ENCODE measurements at places on chromosomes 7 and 10.

DNA sequence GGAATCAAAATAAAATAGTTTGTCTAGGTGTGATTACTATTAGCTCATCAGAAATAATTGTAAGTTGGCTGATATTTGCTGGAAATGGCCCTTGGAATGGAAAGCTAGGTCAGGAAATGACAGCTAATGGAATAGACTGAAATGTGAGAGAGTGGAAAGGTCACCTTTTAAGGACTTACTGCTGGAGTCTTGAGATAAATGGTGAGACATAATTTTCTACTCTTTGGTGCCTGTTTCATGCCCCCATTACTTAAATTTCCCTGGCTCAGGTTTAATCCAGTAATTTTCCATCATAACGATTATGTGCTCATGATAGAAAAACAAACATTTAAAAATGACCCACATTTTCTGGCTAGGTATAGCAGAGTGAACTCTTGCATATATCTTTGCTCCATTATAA, 123.6 kb downstream of the ADAM22 start:
- no peak overlapping the region for H3K4me3 ChIP-seq
- no peaks in the 10 kb centered on the region for H3K4me1 ChIP-seq
- no peaks in the 10 kb centered on the region for H3K36me3 ChIP-seq
- no peaks in the 10 kb centered on the region for H3K27me3 ChIP-seq
- peak overlapping the region; percentile 21 for H3K27ac ChIP-seq

DNA sequence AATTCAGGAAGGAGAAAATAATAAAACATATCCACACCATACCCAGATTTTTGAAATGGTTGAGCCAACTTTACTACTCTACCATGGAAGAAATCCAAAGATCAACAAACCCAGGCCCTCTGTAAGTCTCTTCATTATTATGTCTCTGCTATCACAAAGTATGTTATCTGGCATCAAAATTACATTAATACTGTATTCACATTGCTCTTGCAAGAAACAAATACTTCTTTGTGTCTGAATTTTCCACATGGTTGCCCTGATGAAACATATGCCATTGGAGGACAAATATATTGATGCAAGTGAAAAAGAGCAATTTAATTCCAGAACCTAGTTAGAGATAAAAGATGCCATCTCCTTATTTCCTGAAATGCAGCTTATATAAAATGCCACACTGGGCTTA, 204.0 kb downstream of the FZD1 start:
- no peak for DNase-seq
- no peaks in the 10 kb centered on the region for H3K36me3 ChIP-seq
- H3K4me1 ChIP-seq = no peaks in the 10 kb centered on the region
- H3K27me3 ChIP-seq = no peaks in the 10 kb centered on the region
- H3K4me3 ChIP-seq = no peak overlapping the region

- peaks cover 11% of the 10 kb centered on the region for H3K4me1 ChIP-seq
- H3K27ac ChIP-seq = no peak overlapping the region
- H3K27me3 ChIP-seq = peaks cover 5% of the 10 kb centered on the region
- H3K36me3 ChIP-seq = no peaks in the 10 kb centered on the region
- no peak for DNase-seq
These were observed 60.6 kb upstream of the FRMD4A start for GRCh38 chr10:14391342-14391741.

GRCh38 chr7:138843632-138844580, 45.9 kb upstream of the ATP6V0A4 start:
- H3K4me1 ChIP-seq = no peaks in the 10 kb centered on the region
- H3K36me3 ChIP-seq = no peaks in the 10 kb centered on the region
- DNase-seq = no peak
- H3K27ac ChIP-seq = no peak overlapping the region

- H3K36me3 ChIP-seq = peaks cover 4% of the 10 kb centered on the region
- no peak overlapping the region for H3K4me3 ChIP-seq
- no peaks in the 10 kb centered on the region for H3K4me1 ChIP-seq
- H3K27ac ChIP-seq = no peak overlapping the region
- DNase-seq = no peak
These were observed 30.8 kb downstream of the FKBP6 start for GRCh38 chr7:73358590-73359275.

- no peaks in the 10 kb centered on the region for H3K27me3 ChIP-seq
- no peaks in the 10 kb centered on the region for H3K36me3 ChIP-seq
- no peak for DNase-seq
- no peaks in the 10 kb centered on the region for H3K4me1 ChIP-seq
- no peak overlapping the region for H3K4me3 ChIP-seq
- no peak overlapping the region for H3K27ac ChIP-seq
These were observed 31.6 kb downstream of the USP54 start for GRCh38 chr10:73559590-73559989.

- peaks cover 2% of the 10 kb centered on the region for H3K4me1 ChIP-seq
- H3K4me3 ChIP-seq = no peak overlapping the region
- H3K27me3 ChIP-seq = peaks cover 55% of the 10 kb centered on the region
- DNase-seq = no peak
- H3K36me3 ChIP-seq = no peaks in the 10 kb centered on the region
These were observed 4.3 kb downstream of the VIPR2 start for GRCh38 chr7:159140170-159140910.

DNA sequence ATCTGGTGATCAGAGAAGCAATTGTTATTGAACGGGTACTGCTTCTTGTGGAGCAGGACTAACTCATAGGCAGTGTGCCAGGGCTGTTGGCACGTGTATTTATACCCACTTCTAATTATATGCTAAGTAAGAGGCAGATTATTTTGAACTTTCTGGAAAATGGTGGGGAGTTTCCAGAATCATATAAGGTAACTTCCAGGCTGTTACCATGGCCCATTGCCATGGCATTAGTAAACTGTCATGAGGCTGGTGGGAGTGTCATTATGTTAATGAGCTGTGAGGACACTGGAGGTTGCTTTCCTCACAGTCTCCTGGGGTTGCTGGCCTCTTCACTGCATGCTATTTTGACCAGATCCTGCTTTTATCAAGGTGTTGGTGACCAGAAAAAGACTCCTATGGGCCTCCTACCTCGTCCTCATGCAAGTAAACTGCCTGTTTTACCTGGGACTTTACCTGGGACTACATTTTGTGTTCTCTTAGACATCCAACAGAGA, 122.6 kb downstream of the KCND2 start:
- no peak for DNase-seq
- no peaks in the 10 kb centered on the region for H3K4me1 ChIP-seq
- H3K4me3 ChIP-seq = no peak overlapping the region
- no peaks in the 10 kb centered on the region for H3K36me3 ChIP-seq
- H3K27ac ChIP-seq = no peak overlapping the region

GRCh38 chr7:156179872-156180390, 367.7 kb upstream of the SHH start:
- no peak overlapping the region for H3K27ac ChIP-seq
- peaks cover 20% of the 10 kb centered on the region for H3K27me3 ChIP-seq
- DNase-seq = no peak
- H3K4me1 ChIP-seq = peaks cover 2% of the 10 kb centered on the region

DNA sequence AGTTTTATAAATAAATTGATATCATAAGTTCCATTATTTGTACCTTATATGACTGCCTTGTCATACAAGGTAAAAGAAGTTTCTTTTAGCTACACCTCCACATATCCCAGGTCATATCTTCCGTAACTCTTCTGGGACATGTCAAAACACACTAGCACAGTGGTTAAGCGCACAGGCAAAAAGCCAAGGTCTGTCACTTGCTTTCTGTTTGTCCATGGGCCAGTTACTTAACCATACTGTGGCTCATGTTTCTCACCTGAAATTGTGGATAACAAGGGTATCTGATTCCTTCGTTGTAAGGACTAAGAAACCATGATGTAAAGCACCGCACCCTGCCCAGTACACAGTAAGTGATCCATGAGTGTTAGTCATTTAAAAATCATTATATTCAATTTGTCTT, 56.2 kb downstream of the SEMA3D start:
- H3K4me1 ChIP-seq = no peaks in the 10 kb centered on the region
- no peaks in the 10 kb centered on the region for H3K27me3 ChIP-seq

DNA sequence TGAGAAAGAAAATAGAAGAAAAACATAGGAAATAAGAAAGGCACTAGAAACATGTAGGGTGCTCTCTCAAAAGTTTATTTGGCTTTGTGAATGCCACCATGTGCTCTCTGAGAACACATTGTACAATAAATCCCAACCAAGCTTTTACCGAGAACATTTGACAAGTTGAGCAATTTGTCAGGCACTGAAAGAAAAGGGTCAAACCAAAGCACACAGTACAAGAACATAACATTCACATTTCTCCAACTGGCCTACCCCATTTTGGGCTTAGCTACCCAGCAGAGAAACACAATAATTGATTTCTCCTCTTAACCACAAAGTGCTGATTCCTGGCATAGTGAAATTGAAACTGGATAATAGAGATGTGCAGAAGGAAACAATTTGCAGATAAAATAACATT, 69.2 kb upstream of the SLC39A12 start:
- H3K27ac ChIP-seq = no peak overlapping the region
- H3K4me1 ChIP-seq = no peaks in the 10 kb centered on the region
- no peaks in the 10 kb centered on the region for H3K36me3 ChIP-seq

GRCh38 chr7:2440608-2441245, 35.5 kb downstream of the GRIFIN start:
- H3K27ac ChIP-seq = peak overlapping the region; percentile 8
- peaks cover 6% of the 10 kb centered on the region for H3K4me1 ChIP-seq
- no peak overlapping the region for H3K4me3 ChIP-seq
- no peak for DNase-seq
- H3K27me3 ChIP-seq = no peaks in the 10 kb centered on the region

DNA sequence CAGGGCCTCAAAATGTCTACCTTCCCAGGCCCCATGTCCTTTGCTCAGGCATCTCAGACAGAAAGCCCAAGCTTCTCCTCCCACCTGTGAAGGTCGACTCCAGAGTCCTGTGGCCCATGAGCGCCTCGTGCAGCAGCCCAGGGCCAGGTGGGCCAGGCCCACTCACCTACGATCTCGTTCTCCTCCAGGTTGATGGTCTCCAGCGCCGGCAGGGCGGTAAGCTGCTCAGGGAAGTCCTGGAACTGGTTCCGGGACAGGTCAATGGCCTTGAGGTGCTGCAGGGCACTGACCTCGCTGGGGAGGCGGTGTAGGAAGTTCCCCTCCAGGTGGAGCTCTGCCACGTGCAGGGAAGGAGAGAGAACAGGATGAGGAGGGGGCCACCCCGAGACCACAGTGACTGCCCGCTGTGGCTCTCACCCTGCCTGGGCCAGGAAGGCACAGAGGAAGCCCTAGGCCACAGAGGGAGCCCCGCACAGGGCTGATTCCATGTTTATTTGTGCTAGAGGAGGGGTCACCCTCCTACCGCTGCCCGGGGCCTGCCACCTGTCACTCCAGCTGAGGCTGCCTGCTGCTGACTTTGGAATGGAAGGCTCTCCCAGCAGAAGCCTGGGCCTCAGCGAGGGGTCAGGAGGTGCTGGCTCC, 40.0 kb upstream of the NPFFR1 start:
- no peaks in the 10 kb centered on the region for H3K27me3 ChIP-seq
- DNase-seq = no peak
- H3K4me3 ChIP-seq = peak overlapping the region; percentile 67
- H3K36me3 ChIP-seq = no peaks in the 10 kb centered on the region
- peak overlapping the region; percentile 88 for H3K27ac ChIP-seq

DNA sequence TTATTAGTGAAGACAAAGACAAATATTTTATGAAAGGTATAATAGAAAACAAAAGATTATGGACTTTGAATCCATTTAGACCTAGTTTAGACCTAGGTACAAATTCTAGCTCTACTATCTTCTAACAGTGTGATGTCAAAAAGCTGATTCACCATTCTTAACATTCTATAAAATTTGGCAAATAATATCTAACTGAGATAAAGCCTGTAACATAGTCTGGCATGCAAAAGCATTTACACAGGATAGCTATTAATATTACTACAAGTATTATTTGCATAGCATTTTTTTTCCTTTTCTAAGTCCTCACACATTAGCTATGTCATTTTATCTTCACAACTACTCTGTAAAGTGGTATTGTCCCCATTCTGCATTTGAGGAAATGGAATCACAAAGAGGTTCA, 179.6 kb upstream of the LRRTM3 start:
- no peak for DNase-seq
- no peak overlapping the region for H3K4me3 ChIP-seq
- no peaks in the 10 kb centered on the region for H3K4me1 ChIP-seq
- H3K27me3 ChIP-seq = no peaks in the 10 kb centered on the region
- no peaks in the 10 kb centered on the region for H3K36me3 ChIP-seq
- no peak overlapping the region for H3K27ac ChIP-seq

GRCh38 chr7:17134786-17135185, 163.7 kb upstream of the AHR start:
- H3K4me3 ChIP-seq = peak overlapping the region; percentile 15
- H3K27me3 ChIP-seq = no peaks in the 10 kb centered on the region
- DNase-seq = no peak
- peak overlapping the region; percentile 8 for H3K27ac ChIP-seq

DNA sequence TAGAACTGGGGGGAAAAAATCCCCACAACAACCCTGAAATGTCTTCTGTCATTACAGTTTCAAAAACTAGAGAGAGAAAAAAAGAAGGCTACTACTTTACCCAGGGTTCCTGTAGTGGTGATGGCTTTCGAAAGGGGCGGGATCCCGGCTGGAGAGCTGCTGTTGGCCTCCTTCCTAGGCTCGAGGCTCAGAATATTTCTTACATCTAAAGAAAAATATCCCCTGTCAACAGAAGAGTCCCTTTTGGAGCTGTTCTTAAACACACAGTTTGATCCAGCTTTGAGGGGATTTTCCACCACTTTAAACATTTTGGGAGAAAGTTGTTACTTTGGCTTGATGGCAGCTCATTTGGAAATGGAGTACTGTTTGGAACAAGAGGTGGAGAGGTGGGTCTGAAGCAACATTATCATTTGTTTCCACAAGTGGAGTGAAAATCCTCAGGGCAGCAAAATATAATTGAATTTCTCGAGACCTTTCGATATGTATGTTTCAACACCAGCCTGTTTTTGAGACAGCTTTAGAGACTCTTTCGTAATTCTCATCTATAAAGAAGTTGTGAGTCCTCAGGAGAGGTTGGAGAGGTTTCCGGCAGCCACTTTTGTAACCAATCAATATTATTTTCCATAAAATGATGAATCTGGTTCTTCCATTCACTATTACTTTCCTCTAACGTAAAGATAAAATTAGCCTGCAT, 5.1 kb downstream of the HOXA13 start:
- peak overlapping the region; percentile 61 for H3K27ac ChIP-seq
- H3K4me3 ChIP-seq = no peak overlapping the region
- H3K36me3 ChIP-seq = peaks cover 5% of the 10 kb centered on the region
- peaks cover 76% of the 10 kb centered on the region for H3K27me3 ChIP-seq
- DNase-seq = no peak

DNA sequence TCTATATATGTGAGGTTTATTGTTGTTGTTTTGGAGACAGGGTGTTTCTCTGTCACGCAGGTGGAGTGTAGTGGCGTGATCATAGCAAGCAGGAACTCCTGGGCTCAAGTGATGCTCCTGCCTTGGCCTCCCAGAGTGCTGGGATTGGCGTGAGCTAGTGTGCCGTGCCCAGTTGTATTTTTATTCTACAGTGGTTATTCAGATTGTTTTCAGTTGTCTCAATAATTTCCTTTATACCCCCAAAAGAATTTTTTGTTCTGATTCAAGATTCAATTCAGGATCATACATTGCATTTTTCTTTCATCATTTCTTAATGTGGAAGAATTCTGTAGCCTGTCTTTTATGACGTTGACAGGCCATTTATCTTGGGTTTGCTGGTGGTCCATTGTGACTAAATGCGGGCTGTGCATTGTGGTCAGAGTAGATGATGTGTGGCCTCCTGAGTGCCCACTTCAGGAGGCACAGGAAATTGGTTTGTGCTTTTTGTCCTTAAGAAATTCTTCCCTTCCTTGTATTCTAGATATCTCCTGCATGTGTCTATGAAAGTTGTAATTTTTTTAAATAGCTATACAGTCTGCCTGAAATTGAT, 22.9 kb downstream of the RBM33 start:
- peak overlapping the region; percentile 36 for H3K4me3 ChIP-seq
- peaks cover 57% of the 10 kb centered on the region for H3K4me1 ChIP-seq
- no peaks in the 10 kb centered on the region for H3K36me3 ChIP-seq
- no peak overlapping the region for H3K27ac ChIP-seq

Measured in T-helper 17 cell (primary cell).